ENCODE measurements at places on chromosomes 11 and 22. TPM values are rescaled to one million over a fixed set of nuclear protein-coding genes. Genes with fewer than 3 reads are reported as not detected.

- no peak for DNase-seq
These were observed 3.9 kb downstream of the CREB3L1 start for GRCh38 chr11:46281371-46281831.

- DNase-seq = no peak
These were observed 215.5 kb downstream of the TTC28 start for GRCh38 chr22:28464127-28464526.

GRCh38 chr11:47571895-47572294 is 6.5 kb downstream of the PTPMT1 start:
- DNase-seq = no peak

- peak; percentile 49 for DNase-seq
These were observed 34.2 kb upstream of the PLET1 start for GRCh38 chr11:112294688-112295340.

DNA sequence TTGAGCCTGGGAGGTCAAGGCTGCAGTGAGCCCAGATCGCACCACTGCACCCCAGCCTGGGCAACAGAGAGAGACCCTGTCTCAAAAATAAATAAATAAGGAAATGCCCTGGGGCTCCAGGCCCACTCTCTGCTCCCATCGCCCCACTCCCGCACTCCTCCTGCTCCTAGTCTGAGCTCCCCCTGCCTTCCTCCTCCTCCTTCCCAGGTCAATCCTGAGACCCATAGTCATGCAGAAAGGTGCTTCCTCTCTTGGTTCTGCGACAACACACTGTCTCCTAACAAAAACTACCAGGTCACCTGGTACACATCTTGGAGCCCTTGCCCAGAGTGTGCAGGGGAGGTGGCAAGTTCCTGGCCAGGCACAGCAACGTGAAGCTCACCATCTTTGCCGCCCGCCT is 6.9 kb upstream of the APOBEC3G start:
- DNase-seq = no peak

GRCh38 chr11:113828191-113828590 is 47.2 kb downstream of the USP28 start:
- no peak for DNase-seq

- no peak for DNase-seq
These were observed 97.9 kb downstream of the ZNF280B start for GRCh38 chr22:22410677-22411076.

GRCh38 chr11:86440843-86441242 is 66.2 kb downstream of the CCDC81 start:
- no peak for DNase-seq

- no peak for DNase-seq
These were observed 1.3 kb downstream of the MYH9 start for GRCh38 chr22:36386351-36386899.

- DNase-seq = no peak
These were observed 16.9 kb upstream of the TMPRSS6 start for GRCh38 chr22:37126383-37126782.

GRCh38 chr11:93410441-93410840 is 79.9 kb downstream of the DEUP1 start:
- no peak for DNase-seq

DNA sequence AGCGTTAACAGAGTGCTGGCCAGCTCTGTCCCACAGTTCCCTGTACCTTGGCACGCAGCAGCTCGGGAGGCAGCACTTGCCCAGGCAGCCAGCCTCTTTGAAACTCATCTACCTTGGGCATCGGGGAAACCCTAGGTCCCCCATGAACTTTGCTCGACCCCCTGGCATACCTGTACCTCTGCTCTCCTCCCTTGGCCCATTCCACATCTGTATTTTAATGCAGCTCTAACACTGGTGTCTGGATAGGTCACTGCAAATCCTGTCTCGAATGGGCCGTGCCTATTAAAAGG is 304.1 kb downstream of the TBC1D22A start:
- no peak for DNase-seq

Gene OR4C12
- total RNA-seq = not detected

Gene GRK3
- 2.5 TPM for total RNA-seq

Gene TMEM134
- total RNA-seq = 36.5 TPM

Gene KAT5
- 66.9 TPM for total RNA-seq
